ENCODE measurements at places on chromosomes 1 and 21.

DNA sequence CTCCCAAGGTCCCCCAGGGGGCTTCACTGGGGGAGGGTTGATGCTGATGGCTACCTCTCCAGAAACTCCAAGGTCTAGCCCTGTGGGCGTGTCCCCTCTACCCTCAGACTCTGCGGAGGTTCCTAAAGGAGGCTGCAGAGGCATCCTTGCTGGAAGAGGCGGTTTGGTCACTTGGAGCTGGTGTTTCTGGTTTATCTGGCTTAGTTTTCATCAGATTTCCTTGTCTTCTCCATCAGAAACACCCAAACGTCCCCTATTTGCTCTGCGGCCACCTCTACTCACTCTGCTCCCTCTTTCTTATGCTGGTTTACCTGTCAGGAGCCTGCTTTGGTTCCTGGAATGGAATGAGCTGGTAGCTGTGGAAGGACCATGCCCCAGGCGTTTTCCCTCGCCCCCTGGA is 2.5 kb downstream of the PKP1 start:
- no peak for DNase-seq

DNA sequence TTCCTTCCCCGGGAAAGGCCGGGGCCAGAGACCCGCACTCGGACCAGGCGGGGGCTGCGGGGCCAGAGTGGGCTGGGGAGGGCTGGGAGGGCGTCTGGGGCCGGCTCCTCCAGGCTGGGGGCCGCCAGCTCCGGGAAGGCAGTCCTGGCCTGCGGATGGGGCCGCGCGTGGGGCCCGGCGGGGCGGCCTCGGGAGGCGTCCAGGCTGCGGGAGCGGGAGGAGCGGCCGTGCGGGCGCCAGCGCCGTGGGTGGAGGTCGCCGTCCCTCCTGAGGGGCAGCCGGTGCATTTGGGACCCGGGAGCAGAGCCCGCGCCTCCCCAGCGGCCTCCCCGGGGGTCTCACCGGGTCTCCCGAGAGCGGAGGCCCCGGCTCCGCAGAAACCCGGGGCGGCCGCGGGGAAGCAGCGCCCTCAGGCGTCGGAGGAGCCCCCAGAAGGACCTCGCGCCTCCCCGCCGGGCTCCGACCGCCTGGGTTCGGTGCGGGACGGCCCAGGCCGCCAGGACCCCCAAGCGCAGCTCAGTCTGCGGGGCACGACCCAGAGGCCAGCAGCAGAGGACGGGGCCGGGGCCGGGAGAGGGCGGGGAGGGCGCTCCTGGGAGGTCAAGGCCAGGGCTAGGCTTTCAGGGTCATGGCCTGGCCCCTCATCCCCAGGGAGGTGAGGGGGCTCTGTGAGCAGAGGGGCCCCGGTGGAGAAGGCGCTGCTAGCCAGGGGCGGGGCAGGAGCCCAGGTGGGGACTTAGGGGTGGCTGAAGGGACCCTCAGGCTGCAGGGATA is 7.2 kb upstream of the SLX9 start:
- DNase-seq = peak; percentile 69

DNA sequence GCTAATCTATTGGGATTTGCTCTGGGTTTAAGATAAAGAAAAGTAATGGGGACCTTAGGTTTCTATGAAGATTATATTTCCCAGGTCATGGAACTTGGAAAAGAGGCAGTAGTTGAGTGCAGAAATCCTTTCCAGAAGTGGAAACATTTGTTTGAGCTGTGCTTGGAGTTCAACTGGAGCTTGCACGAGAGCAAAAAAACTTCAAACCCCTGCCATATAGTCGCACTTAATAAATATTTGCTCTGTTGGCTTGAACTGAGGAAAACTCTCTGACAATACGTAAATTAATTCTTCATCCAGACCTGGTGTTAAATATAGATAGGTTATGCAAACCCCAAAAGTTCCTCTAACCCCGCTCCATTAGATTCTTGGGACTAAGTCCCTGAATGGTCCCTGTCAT is 52.8 kb upstream of the COL24A1 start:
- no peak for DNase-seq

DNA sequence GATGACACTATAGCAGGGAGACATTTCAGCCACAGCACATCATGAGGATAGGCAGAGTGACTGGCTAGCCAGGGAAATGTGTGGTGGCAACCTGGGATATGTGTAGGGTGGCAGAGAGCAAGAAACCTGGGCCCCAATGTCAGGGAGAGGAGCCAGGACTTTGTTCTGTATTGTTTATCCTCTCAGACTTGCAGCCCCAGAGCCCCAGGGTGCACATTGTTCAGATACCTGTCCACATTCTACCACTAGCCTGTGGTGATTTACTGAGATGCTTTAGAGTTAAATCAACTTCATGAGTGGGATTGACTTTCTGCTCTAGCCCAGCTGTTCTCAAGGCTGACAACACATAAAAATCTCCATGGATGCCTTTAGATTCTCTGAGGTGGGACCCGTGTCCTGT is 61.5 kb downstream of the MAB21L3 start:
- no peak for DNase-seq

- no peak for DNase-seq
Measured at GRCh38 chr1:165365341-165365740, 8.8 kb upstream of the LMX1A start.

- no peak for DNase-seq
Measured at GRCh38 chr21:15293240-15293639, 228.4 kb upstream of the NRIP1 start.

DNA sequence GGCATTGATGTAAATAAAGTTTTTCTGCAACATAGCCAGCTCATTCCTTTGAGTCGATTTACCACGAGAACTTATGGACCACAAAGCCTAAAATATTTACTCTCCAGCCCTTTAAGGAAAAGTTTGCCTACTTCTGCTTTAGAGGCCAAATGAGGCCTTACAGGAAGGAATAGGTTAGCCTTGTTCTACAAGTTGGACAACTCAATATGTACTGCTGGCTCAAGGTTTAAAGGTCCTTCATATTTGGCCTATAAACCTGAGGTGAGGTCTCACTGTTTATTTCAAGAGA is 144.5 kb upstream of the DNAH14 start:
- no peak for DNase-seq

DNA sequence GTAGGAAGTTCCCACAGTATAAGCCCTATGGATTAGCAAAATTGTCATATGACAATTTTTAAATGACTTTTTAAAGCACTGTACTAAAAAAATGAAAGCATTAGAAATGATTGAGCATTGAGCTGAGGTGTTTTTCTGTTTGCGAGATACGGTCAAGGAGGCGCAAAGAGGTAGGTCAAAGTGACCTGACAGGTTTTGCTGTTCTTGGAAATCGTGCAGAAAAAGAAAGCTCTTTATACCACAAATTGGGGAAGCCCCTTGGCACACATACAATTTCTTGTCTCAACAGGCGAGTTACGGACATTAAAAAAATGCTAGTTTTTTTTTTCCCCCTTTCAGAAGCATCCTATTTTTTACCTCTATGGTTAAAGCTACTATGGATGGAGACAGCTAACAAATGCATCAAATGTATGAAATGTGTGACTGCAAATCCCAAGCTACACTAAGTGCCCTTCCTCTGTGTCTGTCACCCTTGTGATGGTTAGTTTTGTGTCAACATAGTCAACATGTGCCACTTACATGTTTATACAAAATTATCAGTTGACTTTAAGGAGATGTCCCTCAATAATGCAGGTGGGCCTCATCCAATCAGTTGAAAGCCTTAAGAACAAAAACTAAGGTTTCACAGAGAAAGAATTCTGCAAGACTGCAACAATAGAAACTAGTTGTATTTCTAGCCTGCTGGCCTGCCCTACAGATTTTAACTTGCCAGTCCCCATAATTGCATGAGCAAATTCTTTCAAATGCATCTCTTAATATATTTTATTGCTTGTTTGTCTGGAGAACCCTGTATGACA is 29.3 kb downstream of the CRYZ start:
- no peak for DNase-seq

- no peak for DNase-seq
Measured at GRCh38 chr1:17846341-17846740, 91.2 kb downstream of the ACTL8 start.

DNA sequence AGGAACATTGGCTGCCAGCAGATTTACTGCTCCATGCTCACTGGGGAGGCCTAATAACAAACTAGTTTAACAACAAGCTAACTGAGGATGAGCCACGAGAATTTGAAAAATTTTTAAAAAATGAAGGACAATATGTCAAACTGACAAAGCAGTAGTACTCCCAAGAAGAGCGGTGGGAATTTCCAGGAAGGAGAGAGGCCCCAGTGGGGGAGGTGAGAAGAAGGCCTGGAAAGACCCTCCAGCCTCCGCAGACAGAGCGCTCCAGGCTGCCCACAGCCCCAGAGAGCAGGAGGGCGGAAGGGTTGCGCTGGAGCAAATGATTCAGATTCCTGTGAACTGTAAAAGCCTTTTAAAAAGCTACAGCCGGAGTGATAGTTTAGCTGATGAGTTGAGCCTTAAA is 78.5 kb downstream of the SIPA1L2 start:
- DNase-seq = no peak

DNA sequence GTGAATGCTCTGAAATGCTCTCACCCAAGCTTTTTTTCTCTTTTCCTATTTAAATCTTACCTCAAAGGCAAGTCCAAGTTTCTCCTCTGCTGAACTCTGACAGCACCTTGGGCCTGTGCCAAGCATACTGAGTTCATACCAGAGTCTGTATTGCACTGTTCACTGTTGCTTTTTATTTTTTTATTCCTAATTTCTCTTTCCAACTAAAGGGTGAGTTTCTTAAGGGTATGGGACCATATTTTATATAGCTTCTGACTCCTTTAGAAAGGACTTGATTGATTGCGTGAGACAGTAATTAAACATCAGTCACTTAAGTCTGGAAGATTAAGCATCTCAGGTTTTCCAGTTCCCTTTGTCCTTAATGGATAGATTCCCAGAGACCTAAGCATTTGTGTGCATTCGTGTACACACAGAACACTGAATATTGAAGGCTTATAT is 69.9 kb downstream of the CACHD1 start:
- DNase-seq = no peak

- DNase-seq = no peak
Measured at GRCh38 chr21:42294273-42294880, 20.8 kb downstream of the TFF3 start.

- DNase-seq = no peak
Measured at GRCh38 chr21:33761441-33762036, 119.2 kb downstream of the ITSN1 start.

GRCh38 chr1:174719194-174719593 is 271.4 kb downstream of the GPR52 start:
- DNase-seq = no peak

GRCh38 chr1:33055210-33056008 is 18.7 kb upstream of the AK2 start:
- DNase-seq = peak; percentile 31

- DNase-seq = no peak
Measured at GRCh38 chr1:150799089-150799488, 9.0 kb downstream of the CTSK start.

DNA sequence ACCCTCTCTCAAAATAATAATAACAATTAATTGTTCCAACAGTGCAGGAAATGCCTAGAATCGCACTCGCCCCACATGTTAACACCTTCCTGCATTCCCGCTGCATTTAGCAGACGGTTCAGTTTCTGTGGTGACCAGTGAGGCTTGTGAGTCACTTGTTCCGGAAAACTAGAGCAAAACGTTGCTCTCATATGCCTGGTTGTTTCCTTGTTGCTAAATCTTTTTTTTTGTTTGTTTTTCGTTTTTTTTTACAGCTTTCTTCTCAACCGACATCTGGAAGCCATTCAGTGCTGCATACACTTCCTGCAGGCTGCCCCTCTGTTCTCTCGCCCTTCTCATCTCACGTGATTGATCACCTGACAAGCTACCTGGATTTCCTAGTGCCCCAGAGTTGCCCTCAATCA is 56.9 kb upstream of the TMPRSS2 start:
- no peak for DNase-seq

GRCh38 chr21:34599534-34600101 is 15.3 kb downstream of the RCAN1 start:
- DNase-seq = no peak

DNA sequence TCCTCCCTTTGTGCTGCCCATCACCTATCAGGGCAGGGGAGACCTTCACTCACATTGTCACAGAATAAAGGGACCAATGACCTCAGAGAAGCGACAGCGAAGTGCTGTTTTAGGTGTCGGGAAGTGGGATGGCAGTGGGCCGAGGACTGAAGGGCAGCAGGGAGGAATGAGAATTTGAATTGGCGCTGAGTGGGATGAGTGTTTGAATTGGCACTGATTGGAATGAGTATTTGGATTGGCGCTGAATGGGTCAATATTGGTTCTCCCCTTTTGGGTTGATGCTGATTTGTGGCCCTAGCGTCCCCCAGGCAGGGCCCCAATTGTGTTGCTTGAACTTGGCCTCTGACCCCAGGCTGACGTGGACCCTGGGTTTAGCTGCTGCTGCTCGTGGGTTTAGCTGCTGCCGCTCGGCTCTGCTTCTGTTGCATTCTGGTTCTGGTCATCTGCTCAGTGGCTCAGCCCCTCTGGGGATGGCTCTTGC is 12.4 kb upstream of the UMODL1 start:
- no peak for DNase-seq

DNA sequence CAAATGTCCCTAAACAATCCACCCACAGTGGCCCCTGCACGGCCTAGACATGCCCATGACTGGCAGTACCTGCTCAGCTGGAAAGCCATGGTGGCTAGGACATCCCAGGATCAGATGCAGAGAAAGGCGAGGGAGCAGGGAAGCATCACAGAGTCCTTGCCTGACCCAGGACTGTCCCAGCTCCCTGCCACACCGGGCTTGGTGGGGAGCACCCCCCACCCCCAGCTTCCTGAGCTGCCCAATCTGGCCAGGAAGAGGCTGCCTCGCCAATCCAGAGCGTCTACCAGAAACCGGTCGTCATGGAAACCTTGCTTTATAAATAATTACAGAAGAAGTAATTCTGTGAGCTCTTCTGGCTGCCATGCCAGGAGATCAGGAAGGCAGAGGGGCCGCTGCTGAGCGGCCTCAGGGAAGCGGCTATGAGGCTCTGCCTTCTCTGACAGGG is 34.8 kb downstream of the ACOT7 start:
- DNase-seq = no peak

DNA sequence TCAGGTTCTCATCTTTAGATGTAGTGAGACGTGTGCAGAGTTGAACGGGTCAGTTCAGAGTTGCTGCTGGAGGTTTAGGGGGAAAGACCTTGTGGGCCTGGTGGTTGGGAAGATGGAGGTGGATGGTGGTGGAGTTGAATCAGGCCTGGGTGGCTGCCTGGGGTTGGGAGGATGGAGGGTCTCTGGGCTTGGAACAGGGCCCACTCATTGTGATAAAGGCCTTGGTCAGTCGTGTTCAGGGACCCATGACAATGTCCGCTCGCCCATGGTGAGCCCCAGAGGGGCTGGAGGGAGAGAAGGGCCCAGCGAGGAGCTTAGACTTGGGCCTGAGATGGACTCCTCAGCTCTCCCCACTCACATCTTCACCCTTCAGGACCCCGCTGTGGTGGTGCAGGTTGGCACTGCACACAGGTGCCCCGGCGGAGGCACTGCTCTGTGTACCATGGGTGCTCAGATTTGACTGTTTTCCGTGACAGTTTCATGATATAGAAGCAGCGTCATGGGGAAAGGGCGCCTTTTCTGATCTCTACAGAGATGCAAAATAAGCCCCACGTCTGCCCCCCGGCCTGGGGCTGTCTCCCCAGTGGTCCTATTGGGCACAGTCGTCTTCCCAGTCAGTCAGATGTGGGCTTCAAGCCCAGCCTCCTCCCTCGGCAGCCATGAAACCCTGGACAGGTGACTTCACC is 39.2 kb downstream of the DISP3 start:
- no peak for DNase-seq
